ENCODE measurements at places on chromosomes 3 and 15. TPM values are rescaled to one million over a fixed set of nuclear protein-coding genes. Genes with fewer than 3 reads are reported as not detected.

DNA sequence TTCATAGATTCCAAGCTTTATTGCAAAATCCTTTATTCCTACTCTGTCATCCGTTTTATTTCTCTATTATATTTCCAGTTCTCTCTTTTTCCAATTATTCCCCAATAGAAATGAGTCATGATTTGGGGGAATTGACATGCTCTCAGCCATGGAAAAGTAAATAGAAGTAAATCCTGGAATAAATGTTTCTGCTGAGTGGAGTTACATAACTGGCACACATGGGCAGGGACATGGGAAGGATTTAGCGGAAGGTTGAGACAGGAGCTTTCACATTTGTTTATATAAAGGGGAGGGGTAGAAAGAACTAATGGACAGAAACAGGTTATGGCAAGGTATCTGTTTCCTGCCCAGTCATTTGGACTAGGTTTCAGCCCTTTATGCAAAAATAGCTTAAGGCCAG is 221.6 kb downstream of the PLOD2 start:
- no peak for DNase-seq

- peak; percentile 89 for DNase-seq
These were observed 32.4 kb downstream of the CD200R1L start for GRCh38 chr3:112814266-112814665.

DNA sequence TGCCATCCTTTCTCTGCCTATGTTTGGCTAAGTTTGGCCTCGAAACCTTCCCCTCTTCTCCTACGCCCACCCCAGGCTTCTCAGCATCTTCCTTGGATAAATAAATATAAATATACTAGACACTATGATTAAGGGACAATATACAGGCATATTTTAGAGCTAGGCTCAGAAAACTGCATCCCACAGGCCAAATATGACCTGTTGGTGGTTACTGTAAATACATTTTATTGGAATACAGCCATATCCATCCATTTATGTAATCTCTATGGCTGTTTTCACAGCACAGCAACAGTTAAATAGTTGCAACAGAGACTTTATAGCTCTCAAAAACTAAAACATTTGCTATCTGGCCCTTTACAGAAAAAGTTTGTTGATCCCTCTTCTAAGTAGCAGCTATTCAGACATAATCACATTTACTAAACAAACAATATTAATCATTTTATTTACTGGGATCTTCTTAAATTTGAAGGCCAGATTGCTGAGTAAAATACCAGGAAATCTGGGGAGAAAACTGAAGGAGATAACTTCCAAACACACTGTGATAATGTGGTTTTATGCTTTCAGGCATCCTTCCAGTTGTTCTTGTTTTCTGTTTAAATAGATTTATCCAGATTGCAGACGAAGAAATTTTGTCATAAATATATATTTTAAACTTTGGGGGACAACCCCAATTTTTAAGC is 269.7 kb upstream of the THRB start:
- DNase-seq = no peak

- no peak for DNase-seq
These were observed 6.2 kb upstream of the OCA2 start for GRCh38 chr15:28105224-28105791.

DNA sequence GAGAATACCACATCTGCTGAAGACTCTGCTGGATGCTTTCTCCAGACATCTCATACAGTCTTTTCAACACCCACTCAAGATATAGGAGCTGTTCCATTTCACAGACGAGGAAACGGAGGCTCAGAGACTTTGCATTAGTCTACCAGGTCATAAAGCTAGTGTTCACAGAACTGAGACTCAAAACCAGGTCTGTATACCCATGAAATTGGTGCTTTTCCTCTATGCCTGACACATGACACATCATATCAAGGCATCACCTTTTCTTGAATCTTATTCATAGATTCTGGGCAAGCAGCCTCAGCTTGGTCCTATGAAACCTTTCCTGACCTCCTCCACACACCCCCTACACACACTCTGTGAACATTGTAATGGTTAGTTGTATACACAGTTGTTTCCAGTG is 101.2 kb downstream of the LPP start:
- no peak for DNase-seq

- DNase-seq = peak; percentile 76
These were observed 210.2 kb downstream of the TJP1 start for GRCh38 chr15:29612096-29612495.

Gene ACP3
- 0.54 TPM for total RNA-seq

DNA sequence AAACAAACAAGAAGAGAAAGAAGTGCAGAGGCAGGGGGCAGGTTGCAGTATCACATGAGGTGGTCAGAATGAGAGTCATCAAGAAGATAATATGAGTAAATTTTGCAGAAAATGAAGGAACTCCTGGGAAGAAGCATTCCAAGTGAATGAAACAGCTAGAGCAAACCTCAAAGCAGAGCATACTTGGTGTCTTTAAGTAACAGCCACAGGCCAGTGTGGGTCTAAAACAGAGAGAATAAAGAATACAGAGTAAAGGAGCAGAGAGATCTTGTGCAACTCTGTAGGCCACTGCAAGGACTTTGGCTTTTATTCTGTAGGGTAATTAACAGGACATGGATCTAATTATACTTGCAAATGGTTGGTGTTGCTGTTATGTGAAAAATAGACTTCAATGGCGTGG is 81.3 kb downstream of the STAC start:
- DNase-seq = peak; percentile 5

Gene HESX1
- total RNA-seq = 0.36 TPM

GRCh38 chr15:41281236-41281635 is 50.2 kb downstream of the CHP1 start:
- peak; percentile 92 for DNase-seq

- no peak for DNase-seq
These were observed 194.1 kb downstream of the ROBO2 start for GRCh38 chr3:77234004-77234403.

DNA sequence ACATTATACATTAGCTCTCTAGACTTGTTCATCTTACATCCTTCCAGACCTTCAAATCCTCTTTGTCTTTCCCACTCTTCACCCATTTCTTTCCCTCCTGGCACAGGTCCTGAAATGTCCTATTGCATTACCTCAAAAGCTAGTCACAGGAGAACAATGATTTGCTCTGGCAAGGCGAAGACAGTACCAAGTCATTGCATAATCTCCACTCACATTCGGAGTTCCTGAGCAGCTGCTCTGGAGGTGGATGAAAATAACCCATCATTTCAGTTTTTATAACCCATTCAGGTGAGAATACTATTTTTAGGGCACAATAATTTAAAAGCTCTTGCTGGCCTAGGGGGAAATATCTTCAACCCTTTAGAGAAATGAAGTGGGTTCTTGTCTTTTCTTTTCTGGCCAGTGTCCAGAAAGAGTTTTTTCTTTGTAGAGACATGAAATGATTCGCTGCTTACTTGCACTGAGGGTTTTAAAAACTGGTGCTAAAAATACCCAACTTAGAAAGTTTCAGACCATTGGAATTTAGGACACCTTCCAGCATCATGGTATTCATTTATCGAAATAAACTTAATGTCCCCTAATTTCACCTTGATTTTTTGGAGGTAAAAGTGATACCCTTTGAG is 23.4 kb upstream of the DYNC1LI1 start:
- DNase-seq = peak; percentile 56

Gene CIP2A
- 31.7 TPM for total RNA-seq

Gene MAP1A
- total RNA-seq = 47.2 TPM

Gene EHHADH
- 4.7 TPM for total RNA-seq

Gene GPR176
- total RNA-seq = 194 TPM

Gene NEIL1
- 0.56 TPM for total RNA-seq

- DNase-seq = no peak
These were observed 88.8 kb downstream of the CPN2 start for GRCh38 chr3:194262176-194262924.

GRCh38 chr3:197345390-197345789 is 47.0 kb upstream of the DLG1 start:
- no peak for DNase-seq

Gene PAK2
- total RNA-seq = 33.9 TPM

Gene RAD51
- 8.4 TPM for total RNA-seq

Data from IMR-90 (cell line).